ENCODE measurements at places on chromosomes 1 and 21. TPM values are rescaled to one million over a fixed set of nuclear protein-coding genes. Genes with fewer than 3 reads are reported as not detected.

DNALI1 gene
- 4.0 TPM for total RNA-seq

TTC39A gene
- total RNA-seq, result 11.6 TPM

CACNA1S gene
- not detected for total RNA-seq

CCDC181 gene
- 0.80 TPM for total RNA-seq

SLC1A7 gene
- 0.18 TPM for total RNA-seq

LMX1A gene
- total RNA-seq, result 0.59 TPM

MFAP2 gene
- 176 TPM for total RNA-seq

IVL gene
- total RNA-seq, result not detected

BTG3 gene
- total RNA-seq, result 22.4 TPM

SRSF10 gene
- 122 TPM for total RNA-seq

PRKAA2 gene
- 3.2 TPM for total RNA-seq

WLS gene
- total RNA-seq, result 9.5 TPM

RHD gene
- 0.30 TPM for total RNA-seq

S100A7 gene
- total RNA-seq, result not detected

CD1B gene
- total RNA-seq, result not detected
